ENCODE measurements at places on chromosomes 6 and 20.
A peak's percentile ranks its signal among the peaks of the same experiment; 100 is the strongest.

DNA sequence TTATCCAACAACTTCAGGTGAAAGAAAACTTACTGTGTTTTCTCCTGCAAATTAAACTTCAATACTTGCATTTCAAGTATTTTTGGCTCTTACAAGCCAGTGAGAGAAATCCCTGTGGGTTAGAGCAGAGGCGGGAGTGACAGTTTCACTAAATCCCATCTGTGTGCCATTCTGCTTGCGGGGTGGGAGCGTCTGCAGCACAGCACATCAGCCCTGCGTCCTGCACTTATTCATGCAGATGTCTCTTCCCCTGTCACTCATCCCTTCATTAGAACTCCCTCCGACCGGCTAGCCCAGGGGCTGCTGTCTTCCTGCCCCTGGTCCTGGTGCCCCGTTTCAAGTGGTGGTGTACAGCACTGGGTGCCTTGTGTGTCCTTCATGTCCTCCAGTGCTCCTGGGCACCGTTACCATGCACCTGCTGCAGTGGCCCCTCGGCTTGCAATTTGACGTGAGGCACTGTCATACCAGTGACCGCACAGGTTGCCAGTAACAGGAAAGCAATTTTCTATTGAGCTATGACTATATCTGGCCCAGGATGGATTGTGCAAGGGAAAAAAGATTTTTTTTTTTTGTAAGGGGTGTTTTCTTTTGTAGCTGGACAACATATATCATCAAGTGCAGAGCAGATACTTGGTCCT, 59.4 kb downstream of the INSM1 start:
- no peak for DNase-seq

GRCh38 chr20:50029697-50030461, 47.1 kb downstream of the SNAI1 start:
- DNase-seq: no peak

GRCh38 chr6:134819863-134820800, 129.8 kb downstream of the ALDH8A1 start:
- DNase-seq: no peak

DNA sequence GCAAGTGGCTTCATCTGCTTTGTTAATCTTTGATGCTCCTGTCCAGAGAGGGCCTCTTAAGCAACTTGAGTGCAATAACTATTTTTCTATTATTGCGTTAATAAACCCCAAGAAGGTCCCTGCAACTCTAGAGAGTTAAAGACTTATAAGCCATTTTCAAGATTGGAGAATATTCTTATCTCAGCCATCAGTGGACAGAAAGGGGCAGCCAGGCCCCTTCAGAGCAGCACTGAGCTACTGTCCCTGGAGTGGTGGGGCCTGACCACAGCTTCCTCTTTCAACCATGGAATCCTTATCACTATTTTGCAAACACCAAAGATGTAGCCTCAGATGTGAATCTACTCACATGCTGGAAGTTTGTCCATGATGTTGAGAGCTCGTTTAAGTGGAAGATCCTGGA, 2.8 kb upstream of the MAS1L start:
- DNase-seq: no peak

DNA sequence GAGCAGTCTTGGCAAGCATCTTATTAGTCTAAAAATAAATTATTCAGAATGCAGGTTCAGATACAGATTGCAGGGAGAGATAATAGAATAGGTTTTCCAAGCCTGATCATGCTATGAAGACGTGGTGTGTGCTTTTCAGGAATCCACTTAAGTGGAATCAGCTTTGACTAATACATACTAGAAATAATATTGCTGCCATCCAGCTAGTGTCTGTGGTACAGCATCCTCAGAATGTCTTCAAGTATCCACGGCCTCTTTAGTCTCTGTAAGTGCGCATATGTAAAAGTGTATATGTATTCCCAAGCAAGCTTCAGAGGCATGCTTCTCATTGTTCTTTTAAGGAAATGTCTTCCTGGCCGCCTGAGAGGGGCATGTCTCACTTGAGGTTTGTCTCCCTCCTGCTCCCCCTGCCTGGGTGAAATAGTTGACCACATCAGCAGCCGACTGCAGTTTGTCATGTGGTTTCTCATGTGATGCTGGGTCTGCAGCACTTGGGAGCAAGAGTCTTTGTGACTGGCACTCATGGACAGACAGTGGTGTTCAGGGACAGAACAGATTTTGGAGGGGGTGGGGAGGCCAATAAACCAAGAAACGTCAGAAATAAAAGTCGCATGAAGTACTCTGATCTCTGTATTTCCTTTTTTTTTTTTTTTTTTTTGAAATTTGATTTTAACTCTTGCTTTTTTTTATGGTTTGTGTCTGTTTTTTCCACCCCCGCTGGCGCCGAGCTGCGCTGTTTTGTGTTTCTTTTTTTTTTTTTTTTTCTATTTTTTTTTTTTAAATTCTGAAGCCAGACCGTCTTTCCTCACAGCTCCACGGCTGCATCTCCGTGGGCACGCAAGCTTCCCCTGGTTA, 150.8 kb downstream of the PRL start:
- peak; percentile 71 for DNase-seq

GRCh38 chr6:25301362-25301761, 22.2 kb downstream of the CARMIL1 start:
- no peak for DNase-seq

- no peak for DNase-seq
Observed at GRCh38 chr6:159038914-159039884, 5.6 kb downstream of the TAGAP start.

DNA sequence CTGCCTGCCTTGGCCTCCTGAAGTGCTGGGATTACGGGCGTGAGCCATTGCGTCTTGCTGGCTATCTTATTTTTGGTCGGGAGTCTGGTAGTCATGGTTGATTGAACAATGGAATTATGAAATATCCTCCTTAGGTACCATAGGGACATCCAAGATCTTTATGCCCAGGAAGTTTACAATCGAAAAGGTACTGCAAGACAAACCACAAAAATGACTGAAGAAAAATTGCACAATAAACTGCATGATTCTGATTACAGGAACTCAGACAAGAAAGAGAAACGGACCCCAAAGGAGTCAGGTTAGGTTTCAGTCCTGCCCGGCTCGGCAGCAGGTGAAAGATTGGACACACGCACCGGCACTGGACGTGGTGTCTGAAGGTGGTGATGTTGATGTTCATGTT, 5.3 kb downstream of the SLC26A8 start:
- no peak for DNase-seq

GRCh38 chr6:7134999-7135745, 27.4 kb downstream of the RREB1 start:
- no peak for DNase-seq

DNA sequence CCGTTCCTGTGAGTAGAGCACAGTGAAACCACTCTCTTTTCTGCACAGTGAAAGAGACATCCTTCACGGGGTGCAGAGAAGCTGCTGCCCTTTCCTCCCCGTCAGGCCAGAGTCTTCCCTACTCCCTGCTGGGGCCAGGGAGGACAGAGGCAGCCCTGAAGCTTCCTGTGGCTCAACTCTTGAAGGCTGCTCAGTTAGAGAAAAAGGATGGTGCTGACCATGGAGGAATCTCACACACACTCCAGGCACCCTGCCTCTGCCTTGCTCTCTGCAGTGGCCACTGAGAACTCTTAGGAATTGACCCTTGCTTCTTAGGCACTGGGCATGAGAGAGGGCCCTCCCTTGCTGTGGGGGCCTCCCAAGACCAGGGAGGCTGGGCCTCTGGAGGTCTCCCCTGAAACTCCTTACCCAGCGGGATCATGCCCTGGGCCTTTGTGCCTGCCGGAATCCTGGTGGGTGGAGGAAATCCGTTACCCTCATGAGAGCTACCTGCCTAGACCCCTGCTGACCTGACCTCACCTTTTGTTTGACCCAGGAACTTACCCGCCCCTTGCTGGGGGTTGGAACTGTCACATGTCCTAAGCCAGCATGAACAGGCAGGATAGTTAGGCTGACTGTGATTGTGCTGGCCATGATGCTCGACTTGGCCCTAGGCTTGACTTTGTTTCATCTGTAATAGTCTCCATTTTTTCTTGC, 65.0 kb upstream of the CD93 start:
- peak; percentile 17 for DNase-seq

DNA sequence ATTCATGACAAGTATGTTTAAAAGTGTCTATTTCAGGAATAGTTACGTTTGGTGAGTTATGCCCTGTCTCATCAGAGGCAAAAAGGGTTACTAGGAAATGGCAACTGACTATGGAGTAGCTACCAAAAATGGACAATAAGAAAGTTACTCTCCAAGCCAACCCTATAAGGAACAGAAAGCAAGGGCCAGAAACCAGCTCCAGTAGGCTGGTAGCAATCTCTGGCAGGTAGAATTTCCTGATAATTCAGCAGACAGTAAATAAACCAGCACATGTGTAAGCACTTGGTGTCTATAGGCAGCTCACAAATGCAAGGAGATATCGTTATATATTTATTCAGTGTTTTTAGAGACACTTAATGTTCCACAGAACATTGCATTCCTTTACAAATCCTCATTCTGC, 20.3 kb downstream of the SOX4 start:
- no peak for DNase-seq

DNA sequence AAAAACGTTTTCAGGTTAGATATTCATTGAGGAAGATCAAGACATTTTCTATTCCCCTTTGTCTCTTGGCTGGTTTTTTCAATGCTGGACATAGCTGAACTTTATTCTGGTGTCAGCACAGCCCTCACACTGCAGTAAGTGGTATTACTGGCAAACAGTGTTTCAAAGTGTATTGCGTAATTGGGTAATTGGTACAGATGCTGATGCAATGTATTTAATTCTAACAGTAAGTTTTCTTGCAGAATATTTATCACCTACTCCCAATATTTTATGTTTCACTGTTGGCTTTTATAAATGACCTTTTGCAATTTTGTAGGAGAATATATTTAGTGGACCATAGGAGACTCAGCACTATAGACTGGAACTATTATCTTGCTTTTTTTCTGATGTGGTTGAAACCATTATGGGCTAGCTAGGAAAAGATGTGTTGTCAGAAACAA, 287.6 kb upstream of the SOX4 start:
- DNase-seq: no peak

DNA sequence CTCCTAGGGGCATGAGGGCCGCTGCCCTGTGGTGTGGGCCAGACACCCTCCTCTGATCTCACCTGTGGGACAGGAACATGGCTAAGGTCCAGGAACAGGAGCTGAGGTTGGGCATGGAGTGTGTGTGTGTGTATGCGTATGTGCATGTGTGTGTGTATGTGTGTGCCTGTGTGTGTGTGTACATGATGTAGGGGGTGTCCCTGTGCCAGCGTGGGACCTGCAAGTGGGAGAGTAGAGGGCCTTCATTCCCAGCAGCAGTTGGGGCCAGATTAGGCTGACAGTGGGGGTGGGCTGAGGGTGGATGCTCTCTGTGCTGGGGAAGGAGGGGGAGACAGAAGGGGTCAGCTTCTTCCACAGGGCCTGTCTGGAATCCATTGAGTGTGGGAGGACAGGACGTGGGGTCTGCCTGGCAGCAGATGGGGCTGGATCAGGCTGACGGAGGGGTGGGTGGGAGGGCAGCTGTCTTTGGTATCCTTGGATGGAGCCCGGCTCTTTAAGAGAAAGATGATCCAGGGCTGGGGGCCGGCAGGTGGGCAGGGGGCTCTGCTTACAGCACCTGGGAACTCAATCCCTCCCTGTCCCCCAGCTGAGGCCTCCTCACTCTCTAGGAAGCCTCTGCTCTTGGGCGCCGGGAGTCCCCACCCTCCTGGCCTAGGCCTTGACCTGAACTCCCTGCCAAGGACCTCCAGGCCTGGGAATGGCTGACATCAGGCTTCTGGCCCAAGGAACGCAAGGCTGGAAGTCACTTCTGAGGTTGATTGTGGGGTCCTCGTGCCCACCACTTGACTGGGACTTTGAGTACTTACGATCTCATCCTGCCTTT, 44.0 kb downstream of the SPDEF start:
- DNase-seq: no peak

DNA sequence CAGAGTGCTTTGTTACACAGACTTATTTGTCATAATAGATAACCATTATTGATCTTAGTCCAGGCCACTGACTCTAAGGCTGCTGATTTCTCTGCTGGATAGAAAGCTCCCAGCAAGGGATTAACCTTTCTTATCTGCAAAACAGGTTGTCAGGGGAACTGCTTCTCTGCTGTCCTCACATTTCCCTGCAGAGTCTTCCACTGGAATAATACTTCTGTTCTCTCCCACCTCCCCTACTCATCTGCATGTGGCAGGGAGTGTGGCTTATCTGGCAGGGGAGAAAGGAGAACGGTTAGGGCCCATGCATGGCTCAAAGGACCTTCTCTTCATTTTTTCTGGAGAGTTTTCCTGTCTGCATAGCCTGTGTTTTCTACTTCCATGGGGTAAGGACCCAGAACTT, 86.2 kb downstream of the LAMP5 start:
- DNase-seq: no peak

DNA sequence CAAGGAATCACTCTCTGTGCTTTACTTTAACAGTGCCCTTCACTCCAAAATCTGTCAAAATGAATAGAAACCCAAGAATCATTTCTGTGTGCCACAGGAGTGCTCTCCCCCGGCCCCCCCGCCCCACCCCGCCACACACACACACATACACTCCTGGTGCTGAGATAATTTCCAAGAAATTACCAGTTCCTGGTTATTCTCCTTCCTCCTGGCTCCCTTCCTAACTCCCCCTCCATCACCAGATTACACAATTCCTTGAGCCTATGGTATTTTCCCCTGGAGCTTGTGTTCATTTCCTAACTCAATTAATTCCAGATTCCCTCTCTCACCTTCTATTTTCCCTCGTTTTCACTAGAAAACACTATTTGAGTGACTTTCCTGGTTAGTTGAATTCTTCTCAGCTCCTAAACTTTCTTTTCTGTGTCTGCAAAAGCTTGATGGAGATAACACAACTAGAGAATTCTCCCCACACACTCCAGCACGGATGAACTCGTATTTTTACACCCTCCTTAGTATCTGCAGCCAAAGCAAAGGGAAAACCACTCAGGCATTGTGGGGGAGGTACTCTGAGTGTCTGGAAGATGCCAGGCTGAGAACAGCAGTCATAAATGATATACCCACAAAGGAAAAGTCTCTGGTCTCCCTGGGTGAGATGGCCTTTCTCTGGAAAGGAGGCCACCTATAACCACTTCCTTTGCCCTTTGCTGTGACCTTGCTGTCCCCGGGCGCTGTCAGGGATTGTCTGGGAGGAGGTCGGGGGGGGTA, 1.9 kb upstream of the SLC24A3 start:
- DNase-seq: no peak

DNA sequence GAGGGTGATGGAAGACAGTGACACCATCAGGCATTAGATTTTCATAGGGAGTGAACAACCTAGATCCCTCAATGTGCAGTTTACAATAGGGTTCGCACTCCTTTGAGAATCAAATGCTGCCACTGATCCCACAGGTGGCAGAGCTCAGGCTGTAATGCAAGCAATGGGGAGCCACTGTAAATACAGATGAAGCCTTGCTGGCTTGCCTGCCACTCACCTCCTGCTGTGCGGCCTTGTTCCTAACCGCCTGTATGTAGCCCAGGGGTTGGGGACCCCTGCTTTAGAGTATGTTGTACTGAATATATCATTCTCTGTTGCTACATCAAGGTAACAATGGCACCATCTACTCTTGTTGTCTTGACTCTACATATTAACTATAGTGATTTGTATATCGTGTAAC, 37.1 kb downstream of the TPD52L1 start:
- no peak for DNase-seq

GRCh38 chr6:81767163-81767891, 14.8 kb upstream of the TENT5A start:
- no peak for DNase-seq
